ENCODE measurements at places on chromosomes 6 and 20.

- DNase-seq: peak; percentile 27
These were observed 27.9 kb upstream of the SGK1 start for GRCh38 chr6:134345789-134346188.

DNA sequence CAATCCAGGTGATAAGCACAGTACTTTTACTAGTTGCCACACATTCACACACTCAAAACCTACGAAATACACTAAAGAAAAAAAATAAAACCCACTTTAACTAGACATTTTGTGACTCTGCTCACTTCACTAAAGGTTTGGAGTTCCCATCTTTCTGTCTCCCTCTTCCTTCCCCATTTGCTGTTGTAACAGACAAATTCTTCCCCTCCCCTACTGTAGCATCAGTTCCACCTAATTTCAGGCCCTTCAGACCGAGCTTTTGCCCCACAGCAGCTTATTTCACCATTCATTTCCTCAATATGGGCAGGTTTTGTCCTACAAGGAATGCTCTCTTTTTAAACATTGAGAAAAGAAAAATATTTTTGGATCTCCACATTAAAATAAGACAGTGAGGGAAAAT lies 31.3 kb upstream of the MRAP2 start:
- DNase-seq: no peak

DNA sequence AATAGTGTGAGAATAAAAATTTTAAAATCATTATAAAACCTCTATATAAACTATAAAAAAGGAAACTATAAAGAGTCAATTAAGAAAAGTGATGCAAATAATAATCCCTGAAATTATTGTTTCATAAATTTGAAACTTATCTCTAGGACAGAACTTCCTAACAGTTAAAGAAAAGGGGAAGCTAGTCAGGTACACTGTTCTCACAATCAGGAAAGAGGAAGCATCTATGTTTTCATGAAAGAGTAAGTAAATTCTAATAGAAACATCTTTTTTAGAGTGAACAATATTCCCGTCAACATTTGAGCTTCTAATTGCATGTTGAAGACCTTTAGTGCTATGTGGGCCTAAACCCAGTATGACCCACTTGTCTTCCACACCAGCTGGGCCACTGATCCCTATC lies 1.2 kb upstream of the ADGRF1 start:
- DNase-seq: no peak

DNA sequence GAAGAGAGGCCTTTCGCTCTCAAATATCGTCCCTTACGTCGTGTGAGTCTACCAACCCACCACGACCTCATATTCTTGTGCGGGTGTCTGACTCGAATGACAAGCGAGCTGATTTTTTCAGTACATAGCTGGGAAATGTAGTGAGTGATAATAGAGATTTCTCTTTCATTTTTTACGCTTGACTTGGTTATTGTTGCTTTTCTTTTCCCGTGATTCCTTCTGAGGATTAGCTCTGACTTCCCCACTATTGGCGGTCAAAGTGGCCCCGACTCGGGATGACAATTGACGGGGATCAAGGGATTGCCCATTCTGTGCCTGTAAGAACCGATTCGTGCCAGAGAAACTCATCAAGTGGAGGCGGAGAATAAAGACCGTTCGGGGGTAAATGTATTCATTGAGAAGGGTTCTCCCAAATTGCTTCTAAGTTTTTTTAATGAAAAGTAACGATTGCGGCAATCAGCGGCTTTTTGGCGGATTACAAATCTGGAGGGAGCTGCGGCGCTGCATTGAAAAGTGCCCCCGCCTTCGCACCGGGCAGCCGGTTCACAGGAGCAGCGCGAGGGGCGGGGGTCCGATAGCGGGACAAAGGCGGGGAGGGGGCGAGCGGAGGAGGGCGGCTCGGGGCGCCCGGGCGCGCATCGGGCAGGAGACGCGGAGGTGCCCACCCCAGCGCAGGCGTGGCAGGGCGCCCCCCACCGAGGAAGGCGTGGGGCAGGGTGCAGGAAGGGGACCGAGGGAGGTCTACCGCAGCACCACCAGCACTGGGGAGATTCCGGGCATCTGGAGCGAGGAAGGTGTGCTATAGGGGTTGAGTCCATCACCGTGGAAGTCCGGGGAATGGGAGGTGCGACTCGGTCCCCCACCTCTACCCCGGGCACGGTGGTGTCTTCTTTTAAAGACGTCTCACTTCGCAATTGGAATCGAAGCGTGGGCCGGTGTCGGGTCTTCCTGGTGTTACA lies 44.5 kb upstream of the OSTM1 start:
- no peak for DNase-seq

- DNase-seq: no peak
These were observed 14.1 kb upstream of the CPNE5 start for GRCh38 chr6:36853325-36853724.

GRCh38 chr6:94751641-94752329 lies 825.5 kb upstream of the MANEA start:
- no peak for DNase-seq

- DNase-seq: no peak
These were observed 79.6 kb downstream of the BCKDHB start for GRCh38 chr6:80186082-80186481.

DNA sequence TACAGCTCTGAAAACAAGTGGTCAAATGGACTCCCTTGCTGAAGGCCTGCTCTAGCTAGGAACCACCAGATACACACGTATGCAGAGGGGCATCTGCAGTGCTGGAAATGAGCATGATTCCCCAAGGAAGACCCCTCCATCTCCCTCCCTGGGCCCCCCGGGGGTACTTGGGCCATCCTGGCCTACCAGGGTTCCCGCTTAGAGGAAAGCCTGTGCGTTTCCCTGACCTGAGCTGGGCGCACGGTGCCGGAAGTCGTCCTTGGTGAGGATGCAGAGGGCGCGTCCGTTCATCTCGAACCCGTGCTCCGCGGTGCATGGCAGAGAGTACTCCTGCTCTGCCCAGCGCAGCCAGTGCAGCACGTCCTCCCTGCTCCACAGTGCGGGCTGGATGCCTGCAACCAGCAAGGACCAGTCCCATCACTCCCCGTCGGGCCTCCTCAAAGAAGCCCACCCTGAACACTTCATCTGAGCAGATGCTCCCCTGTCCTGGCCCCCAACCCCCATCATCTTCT lies 11.8 kb downstream of the ETV7 start:
- no peak for DNase-seq

DNA sequence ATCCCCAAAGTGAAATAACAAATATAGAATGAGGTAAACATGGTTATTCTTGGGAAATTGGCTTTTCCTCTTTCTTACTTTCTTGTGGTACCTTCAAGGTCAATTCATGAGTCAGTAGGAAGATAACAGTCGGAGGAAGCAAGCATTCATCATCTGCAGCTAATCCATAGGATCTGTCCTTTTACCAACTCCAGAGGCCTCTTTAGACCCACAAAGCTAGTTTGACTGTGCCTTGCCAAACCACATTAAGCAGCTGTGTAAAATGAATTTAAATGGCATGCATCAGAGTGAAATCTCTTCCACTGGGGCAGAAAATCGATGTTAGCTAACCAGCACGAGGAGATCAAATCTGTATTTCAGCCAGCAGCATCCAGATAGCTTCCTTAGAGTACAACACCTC lies 171.3 kb downstream of the TMEM242 start:
- no peak for DNase-seq

- DNase-seq: no peak
These were observed 83.0 kb downstream of the SLC22A3 start for GRCh38 chr6:160431226-160431625.

DNA sequence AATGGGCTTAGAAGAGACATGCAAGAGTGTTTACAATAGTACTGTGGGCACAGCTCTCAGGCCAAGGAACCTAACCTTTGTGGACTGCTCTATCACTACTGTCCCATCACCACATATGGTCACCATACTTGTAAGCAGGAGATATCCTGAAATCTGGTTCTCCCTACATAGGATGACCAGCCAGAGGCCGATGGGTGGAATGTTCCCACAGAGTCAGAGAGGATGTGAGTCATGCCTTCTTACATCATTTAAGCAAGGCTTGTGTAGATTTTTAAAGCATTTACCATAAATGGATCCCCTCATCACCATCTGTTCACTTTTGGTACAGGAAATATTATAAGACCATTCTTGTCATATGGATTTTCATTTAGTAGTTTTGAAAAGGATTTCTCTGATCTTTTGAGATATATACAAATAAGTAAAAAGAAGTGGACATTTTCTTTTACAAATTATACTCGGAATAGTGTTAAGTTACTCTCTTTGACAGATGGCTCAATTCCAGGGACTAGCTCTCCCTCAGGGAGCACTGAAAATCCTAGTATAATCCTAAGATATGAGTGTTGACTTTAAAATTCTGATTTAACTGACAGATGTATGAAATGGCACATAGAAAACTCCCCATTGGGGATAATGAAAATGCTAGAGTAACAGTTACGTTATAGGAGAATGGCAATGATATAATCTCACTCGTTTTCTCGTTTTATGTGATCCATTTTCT lies 6.6 kb downstream of the HTR1B start:
- peak; percentile 30 for DNase-seq

DNA sequence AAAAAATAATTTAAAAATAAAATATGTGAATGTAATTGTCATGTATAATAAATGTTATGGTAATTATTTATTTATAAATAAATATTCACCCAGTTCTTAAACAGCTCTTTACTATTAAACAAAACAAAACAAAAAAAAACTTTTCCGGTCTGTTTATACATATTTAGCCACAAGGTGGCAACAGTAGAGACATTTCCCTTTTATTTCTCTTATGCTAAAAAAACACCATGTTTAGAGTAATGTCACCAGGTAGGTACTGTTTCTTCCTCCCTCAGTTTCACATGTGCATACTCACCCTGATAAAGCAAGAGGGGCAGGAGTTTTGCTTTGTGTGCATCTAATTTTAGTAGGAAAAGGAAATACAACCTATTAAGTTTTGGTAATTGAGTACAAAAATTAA lies 610.4 kb upstream of the IMPG1 start:
- DNase-seq: no peak

- DNase-seq: no peak
These were observed 48.6 kb downstream of the TOX2 start for GRCh38 chr20:43963233-43963632.

GRCh38 chr6:167781868-167782267 lies 44.8 kb upstream of the AFDN start:
- DNase-seq: no peak

GRCh38 chr6:38773338-38773737 lies 58.2 kb downstream of the DNAH8 start:
- no peak for DNase-seq

DNA sequence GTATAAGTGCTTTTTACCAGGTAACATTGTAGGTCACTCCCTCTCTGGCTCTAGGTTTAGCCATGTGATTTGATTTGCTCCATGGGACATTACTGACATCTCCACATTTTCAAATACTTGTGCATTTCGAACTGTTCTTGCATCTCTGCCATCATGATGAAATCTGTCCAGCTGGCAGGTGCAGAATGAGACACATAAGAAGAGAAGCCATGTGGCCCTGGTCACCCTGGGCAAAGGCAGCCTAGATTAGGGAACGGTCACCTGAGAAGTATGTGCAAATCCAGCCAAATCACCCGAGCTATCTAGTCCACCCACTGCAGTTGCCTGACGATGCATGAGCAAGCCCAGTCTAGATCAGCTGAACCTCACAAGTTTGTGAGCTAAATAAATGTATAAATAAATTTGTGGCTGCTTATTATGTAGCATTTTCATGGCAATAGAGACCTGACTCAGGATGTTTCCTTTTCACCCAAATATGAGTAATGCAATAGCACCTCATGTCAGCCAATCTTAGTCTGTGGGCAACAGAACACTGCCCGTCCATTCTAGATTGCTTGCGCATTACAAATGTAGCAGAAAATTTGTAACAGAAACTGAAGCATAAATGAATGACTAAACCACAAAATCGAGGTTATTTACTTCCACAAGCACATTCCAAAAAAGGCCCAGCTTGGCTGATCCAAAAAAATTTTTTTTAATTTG lies 115.2 kb downstream of the PAK5 start:
- no peak for DNase-seq

DNA sequence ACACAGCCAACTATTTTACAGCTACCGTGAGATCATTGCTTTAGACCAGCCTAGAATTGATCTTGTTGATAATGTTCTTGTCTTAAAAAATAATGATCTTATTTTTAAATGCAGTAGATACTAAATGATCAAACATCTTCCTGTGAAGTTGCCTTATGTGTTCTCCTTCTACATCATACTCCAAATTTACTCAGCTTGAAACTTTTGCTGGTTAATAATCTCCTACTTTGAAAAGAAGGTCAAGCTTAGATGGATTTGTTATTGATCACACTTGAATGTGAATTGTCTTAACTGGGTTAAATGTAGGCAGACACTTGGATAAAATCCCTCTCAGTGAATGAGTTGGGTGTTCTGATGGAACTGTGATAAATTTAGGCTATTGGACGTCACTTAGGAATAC lies 91.9 kb downstream of the HAO1 start:
- no peak for DNase-seq

GRCh38 chr6:110446405-110446804 lies 30.0 kb downstream of the SLC22A16 start:
- no peak for DNase-seq

DNA sequence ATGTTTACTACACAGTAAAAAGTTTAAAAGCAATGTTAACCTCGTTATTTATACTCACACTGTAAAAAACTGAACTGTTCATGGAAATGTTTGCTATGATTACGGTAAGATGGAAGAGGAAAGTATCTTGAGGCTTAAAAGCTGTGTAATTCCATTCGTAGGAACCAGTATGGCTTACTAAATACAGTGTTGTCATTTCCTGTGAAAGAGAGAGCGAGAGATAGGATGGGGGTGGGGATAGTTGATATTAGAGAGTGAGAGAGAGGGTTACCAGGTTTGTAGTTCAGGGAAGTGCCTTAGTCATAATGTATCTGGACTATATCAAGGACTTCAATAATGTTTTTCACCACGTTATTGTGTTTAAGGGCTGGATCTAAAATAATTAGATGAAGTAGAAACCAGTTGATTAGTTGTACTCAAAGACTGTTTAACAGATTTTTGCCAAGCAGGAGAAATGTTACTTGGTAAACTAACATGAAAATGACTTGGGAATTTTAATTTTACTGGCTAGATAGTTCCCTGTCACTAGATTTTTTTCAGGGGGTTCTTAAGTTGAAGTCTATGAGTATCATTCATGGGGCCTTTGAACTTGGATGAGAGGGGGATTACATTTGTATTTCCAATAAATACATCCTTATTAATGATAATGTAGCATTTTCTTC lies 30.4 kb downstream of the AFDN start:
- no peak for DNase-seq

DNA sequence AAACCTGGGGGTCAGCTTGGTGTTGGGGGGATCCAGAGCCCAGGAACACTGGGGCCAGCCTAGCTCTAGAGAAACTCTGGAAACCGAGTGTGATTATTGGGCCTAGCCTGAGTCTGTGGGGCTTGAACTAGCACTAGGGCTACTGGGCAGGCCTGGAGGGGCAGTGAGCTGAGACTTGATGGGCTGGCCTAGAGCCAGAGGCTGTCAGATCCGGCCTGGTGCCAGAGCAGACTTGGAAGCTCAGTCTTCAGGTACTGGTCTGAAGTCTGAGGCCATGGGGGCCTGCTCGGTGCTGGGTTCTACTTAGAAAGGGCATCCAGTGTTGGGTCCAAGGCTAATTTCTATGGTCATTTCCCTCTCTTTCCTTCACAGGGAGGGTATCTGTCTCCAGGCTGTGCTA lies 2.7 kb downstream of the DEFB112 start:
- DNase-seq: no peak

- DNase-seq: no peak
These were observed 59.9 kb upstream of the SOX4 start for GRCh38 chr6:21533678-21534077.
